Head of caudate nucleus (tissue), 42 donors: ENCODE measurements at places on chromosomes 4 and X.

GRCh38 chr4:177479063-177479462 is 36.8 kb upstream of the AGA start:
- no peak for DNase-seq

DNA sequence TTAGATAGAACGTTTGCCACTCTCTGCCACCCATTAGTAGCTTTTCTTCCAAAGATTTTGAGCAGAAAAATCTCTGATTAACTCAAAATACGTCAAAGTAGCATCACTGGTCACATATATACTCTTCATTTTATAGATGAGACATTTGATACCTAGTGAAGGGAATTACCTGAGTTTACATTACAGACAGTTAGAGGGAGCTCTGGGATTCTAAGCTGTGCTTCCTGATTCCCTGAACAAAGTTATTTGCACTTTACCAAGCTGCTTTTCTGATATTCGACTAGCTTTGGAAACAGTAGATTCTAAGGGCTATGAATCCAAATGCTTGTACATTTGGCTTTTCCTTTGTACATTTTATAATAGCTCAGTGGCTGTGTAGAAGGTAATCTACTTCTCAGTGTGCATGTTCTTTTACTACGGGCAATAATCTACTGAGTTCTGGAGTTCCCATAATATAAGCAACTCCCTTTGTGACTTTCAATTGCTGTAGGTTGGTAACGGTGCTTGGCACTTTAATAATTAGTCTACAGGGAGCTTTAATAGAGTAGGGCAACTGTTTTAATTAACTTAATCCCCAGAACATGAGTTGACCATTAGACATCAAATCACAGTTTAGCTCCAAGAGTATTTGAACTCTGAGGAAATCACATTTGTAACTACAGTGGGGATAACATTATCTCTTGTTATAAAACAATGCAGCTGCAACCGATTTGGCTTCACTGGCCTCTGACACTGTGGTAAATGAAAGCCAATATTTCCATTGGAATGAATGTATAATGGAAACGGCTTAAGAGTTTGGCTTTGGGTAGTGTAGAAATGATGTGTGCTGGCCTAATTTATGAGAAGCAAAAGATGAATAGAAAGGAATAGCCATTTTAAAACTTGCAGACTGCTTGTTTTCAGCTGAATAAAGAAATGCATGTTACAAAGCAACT is 1602.4 kb downstream of the STIM2 start:
- DNase-seq: no peak

DNA sequence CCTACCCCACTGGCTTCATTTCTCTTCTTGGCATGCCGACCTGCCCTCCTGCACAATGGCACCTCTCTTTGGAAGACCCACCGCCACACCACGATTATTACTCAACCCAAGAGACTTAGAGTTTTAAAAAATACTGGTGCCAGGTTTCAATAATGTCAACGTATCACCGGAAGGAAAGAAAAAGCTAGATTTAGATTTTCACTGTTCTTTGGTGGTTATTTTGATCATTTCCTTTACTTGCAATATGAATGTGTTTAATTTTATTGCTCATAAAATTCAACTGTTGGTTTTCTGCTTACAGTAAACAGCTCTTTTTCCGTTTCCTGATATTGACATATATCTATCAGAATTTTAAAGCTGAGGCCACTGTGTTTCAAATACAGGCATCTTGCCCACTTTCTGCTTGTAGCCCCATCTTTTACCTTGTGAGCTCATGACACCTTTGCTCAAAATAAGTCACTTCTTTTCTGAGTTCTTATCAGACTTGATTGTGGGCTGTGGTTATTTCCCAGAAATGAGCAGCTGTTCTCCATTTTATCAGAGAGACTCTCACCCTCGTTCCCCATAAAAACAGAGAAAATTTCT is 439.1 kb downstream of the INPP4B start:
- no peak for DNase-seq

- DNase-seq: no peak
Observed at GRCh38 chrX:151901826-151902225, 10.9 kb upstream of the MAGEA4 start.

DNA sequence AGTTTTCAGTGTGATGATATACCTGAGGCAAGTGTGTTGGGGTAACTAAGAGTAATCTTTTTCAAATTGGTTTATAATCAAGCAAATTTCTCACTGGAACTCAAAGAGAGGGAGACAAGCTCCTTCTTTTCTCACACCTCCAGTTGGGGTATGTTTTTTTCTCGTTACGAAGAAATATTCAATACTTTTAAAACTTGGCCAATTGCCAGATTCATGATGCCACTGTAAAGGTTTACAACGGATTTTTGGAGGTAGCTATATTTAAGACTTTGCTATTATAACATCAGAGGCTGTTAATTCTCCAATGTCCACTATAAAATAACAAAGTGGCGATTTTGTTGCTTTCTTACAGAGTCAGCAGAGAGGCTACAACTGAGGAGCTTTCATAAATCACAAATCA is 49.2 kb upstream of the ATP8A1 start:
- DNase-seq: no peak

GRCh38 chrX:96474741-96475125 is 209.9 kb upstream of the DIAPH2 start:
- no peak for DNase-seq

DNA sequence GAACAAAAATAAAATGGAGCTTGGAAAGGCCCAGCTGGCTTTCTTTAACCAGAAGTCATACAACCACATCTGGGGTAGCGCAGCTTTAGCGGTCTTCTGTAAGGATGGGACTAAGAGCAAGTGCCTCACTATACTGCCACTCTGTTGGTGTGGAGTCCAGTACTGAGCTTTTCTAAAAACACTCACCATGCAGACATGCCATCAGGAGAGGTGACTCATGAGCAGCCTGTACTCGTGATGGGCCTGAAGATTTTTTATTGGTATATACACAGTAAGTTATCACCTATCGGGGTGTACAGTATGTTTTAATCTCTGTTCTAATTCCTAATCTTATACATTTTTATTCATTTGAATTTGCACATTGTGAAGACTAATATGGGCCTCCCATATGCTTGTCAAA is 9.6 kb downstream of the PPP3CA start:
- no peak for DNase-seq

- no peak for DNase-seq
Observed at GRCh38 chr4:152673489-152673888, 6.3 kb downstream of the TMEM154 start.

GRCh38 chrX:3232262-3232923 is 114.1 kb downstream of the MXRA5 start:
- no peak for DNase-seq

DNA sequence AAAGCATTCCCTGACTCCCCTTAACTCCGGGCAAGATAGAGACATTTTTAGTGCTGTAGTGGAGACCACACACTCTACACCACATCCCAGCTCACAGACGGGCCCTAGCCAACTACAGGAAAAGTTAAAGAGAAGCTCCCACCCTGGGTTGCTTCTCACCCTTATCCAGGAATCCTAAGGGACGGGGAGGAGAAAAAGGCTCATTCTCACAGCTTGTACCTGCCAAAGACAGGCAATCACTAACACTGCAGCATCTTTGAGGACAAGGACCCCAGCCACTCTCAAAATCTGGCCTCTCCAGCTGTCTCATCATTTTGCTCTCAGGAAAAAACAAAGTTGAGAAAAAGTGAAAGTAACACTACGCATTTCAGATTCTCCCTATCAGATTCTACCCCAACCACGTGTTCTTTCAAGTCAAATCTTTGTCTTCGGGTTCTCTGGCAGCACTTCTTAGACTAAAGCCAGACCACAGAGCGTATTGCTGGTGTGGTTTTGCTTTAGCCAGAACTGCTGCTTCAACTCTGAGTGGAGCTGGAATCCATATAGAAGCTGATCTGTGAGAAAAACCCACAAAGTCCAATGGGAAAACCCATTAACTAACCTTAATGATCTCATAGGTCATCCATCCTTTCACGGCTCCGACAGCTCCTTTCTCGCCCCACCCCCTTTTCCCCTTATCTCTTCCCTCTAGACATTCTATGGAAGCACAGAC is 605.9 kb upstream of the DIPK2B start:
- DNase-seq: no peak
